ENCODE measurements at places on chromosomes 5 and 9.

DNA sequence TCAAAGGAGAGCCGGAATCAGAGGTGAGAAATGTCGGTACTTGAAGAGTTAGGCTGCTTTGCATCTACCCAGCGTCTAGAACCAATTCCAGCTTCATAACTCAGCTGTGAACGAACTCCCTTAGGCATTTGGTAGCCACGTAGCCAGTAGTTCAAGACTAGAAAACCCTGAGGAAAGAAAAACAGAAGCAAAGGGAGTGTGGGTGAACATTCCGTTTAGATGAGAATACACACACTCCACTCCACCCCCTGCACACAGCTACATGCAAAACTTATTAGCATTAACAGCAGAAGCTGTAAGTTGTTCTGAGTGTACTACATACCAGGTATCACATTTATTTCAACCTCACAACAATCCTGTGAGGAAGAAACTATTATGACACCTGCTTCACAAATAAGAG is 78.3 kb downstream of the SMIM23 start:
- DNase-seq: no peak

DNA sequence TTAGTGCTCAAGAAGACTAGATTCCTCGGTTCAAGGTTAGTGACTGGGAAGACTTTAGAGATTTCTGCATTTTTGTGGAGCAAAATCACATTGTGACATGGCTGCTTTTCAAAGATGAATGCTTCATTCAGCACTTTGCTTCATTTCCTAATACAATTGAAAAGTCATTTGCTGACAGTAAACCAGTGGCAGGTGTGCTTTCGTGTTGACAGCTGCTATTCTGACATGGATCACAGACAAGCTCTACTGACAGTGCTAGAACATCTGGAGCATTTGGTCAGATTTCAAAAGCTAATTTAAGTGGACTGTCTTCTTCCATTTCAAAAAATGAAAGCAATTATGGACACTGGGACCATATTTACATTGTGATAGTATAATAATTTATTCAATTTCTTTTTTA is 1060.1 kb downstream of the PTPRD start:
- DNase-seq: no peak

- no peak for DNase-seq
These were observed 58.0 kb upstream of the ROR2 start for GRCh38 chr9:92008041-92008440.

DNA sequence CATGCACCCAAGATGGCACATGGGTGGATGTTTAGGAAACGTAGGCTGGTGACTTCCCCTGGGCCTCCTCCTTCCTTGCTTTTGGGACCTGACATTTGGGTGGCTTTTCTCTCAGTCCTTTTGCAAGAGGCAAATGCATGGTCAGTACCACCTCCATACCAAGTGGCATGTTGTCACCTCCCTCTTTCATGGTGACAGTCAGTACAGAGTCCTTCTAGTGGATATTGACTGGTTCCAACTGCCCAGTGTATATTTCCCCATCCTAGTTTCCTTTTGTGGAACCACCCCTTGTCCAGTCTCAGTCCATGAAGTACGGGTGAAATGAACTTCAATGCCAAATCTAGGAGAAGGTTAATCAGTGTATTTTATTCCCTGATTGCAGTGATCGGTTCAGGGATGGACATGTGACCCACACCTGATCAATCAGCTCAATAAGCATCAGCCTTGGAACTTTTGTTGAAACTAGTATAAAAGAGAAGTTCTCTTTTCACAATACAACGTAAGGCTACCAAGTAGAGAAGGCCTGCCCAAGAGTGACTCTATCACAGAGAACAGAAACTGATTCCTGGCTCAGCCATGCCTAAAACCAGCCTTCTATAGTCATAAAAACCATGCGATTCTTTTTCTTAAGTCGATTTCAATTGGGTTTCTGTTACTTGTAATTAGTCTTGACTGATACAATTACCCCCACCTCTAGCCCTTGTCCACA is 143.4 kb upstream of the KLF9 start:
- DNase-seq: no peak

DNA sequence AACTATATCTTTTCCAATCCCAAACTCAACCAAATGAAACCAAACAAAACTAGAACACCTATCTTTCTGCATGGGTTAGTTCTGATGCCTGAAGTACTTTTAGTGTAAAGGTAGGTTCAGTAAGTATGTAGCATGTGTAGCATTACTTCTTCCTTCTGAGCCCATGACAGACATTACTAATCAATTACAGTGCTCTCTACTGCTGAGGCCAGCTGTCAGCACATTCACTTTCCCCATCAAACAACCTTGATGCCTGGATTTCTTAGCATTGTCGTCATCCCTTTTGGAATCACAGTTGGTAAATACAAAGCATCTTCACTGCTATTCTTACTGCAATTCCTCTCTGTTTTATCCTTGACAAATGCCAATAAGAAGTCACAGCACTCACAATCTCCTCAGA is 103.2 kb downstream of the PTTG1 start:
- no peak for DNase-seq

GRCh38 chr9:86644675-86645034 is 290.4 kb upstream of the TUT7 start:
- no peak for DNase-seq

DNA sequence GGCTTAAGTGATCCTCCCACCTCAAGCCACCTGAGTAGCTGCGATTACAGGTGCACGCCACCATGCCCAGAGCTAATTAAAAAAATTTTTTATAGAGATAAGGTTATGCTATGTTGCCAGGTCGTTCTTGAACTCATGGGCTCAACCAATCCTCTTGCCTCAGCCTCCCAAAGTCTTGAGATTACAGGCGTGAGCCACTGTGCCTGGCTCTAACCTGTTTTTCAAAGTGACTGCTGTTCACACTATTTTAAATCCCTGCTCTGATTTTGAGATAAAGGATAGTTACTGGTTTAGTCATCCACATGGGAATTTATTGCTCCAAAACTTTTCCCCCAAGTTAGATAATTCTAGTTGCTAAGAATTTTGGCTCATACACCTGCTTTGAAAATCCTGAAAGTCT is 48.2 kb upstream of the MTMR12 start:
- no peak for DNase-seq

- no peak for DNase-seq
These were observed 9.7 kb upstream of the PPIC start for GRCh38 chr5:123046222-123046621.

All from stimulated activated CD8-positive, alpha-beta memory T cell treated with anti-CD3 and anti-CD28 coated beads, Interleukin-12 subunit alpha, Interleukin-12 subunit beta, amount 100 ng/mL, for 4 hours (primary cell).